ENCODE measurements at places on chromosomes 3 and 15.

- DNase-seq = no peak
These were observed 14.7 kb downstream of the PCYT1A start for GRCh38 chr3:196272826-196273225.

- no peak for DNase-seq
These were observed 180.7 kb upstream of the TTC14 start for GRCh38 chr3:180421221-180421620.

GRCh38 chr3:36364260-36364659 lies 16.0 kb upstream of the STAC start:
- no peak for DNase-seq

GRCh38 chr3:67979342-67979741 lies 324.9 kb upstream of the SUCLG2 start:
- DNase-seq = no peak

- DNase-seq = no peak
These were observed 18.0 kb downstream of the NCEH1 start for GRCh38 chr3:172692751-172693338.

- DNase-seq = no peak
These were observed 4.6 kb upstream of the GMNC start for GRCh38 chr3:190867071-190867470.

DNA sequence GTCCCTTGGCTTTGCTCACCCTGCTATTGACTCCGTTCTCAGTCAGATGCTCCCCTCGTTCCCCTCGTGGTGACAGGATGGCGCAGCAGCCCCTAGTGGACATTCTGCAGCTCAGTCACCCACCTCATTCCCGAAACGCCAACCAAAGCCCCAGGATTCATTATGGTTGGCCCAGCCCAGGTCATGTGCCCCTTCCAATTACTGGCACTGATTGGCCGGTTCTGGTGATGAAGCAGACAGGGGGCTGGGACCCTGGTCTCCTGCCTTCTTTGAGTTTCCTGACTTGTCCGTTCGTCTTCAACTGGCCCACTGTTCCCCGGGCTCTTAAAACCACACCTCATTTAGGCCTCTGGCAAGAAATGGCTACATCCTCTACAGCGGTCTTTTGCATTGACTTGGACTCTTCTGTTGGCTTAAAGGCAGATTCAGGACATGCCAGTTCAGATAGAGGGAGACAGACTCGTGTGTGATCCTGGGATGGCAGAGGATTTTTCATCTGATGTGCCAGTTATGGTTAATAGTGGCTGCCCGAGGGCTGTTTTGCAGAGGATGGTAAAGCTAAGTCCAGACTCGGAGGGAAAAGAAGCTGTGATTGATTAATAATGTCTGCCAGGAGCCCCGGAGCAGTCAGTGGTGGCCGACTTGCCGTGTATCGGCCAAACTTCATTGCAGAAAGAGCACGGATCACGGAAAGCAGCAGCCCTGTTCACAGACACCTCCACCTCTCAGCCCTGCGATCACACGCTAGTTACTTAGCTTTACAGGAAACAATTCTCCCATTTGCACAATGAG lies 37.8 kb downstream of the LSM3 start:
- DNase-seq = no peak

GRCh38 chr3:126351771-126352475 lies 5.3 kb downstream of the KLF15 start:
- no peak for DNase-seq

- DNase-seq = no peak
These were observed 68.8 kb upstream of the OXTR start for GRCh38 chr3:8838234-8838633.

GRCh38 chr3:189490337-189490736 lies 140.9 kb upstream of the TP63 start:
- no peak for DNase-seq

DNA sequence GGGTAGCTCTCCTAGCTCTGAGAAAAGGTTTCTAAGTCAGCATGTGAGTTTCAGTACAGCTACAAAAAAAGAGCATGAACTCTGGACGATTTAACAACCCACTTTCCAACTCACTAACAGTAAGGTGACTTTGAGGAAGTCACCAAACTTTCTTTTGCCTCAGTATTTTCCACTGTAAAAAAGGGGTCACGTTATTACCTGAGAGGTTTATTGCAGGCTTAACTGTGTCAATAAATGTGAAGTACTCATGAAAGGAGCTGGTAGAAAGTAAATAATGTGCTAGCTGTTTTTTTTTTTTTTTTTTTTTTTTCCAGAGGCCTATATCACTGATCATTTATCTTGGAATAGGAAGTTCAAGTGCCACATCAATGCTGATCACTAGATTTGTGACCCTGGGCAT lies 89.3 kb downstream of the PLSCR2 start:
- DNase-seq = no peak

GRCh38 chr3:172559020-172559419 lies 35.8 kb upstream of the TNFSF10 start:
- no peak for DNase-seq

DNA sequence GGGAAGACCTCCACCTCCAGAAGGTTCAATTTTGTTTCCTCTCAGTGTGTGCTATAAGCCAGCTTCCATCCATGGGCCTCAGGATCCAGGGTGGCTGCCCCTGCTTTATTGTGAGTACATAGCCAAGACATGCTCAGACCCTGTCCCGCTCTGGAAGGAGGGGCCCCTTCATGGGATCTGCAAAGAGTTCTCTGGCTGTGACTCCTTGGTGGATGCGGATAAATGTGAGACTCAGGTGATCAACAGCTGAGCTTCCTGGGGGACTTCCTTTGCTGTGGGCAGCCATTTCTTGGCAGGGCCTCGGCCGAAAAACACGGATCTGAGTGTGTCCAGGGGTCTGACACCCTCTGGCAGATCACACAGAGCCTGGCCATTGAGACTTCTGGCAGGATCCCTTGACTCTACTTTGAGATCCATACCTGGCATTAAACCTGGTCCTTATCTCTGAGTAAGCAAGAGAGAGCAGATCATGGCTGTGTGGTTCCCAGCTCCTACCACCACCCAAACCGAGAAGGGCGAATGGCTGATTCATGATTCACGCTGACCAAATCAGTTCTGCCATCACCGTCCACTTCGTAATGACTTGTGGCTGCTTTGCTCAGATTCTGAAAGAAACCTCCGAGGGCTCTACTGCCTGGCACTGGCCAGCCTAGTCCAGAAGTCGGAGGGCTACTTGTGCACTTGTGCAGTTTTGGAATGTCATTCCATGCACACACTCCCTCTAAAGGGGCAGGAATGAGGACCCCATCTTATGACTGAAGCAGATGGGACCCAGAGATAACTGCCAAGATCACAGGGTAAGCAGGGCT lies 68.1 kb downstream of the SENP2 start:
- DNase-seq = no peak

- no peak for DNase-seq
These were observed 13.9 kb downstream of the ILDR1 start for GRCh38 chr3:122008166-122008565.

- DNase-seq = no peak
These were observed 36.0 kb downstream of the ADAMTS9 start for GRCh38 chr3:64651741-64652241.

DNA sequence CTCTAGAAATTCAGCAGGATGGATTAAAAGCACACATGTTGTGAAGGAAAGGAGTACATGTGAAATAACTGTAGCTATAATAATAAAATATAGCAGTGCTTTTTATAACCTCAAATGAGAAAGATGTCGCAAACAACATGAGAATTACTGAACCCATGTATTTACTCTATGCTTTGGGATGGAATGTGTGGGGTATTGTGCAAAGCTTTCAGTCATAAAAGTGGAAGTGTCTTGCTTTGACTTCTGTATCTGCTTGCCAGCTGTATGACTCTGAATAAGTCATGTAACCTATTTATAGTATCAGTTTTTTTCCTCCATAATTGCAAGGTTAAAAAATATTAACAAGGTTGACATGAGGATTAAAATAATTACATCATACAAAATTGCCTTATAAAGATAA lies 519.3 kb upstream of the CADM2 start:
- DNase-seq = no peak

- DNase-seq = no peak
These were observed 42.5 kb downstream of the ATP2B2 start for GRCh38 chr3:10462641-10463532.

GRCh38 chr3:147038481-147038880 lies 367.9 kb downstream of the ZIC4 start:
- DNase-seq = no peak

GRCh38 chr15:78906316-78906620 lies 33.6 kb downstream of the MORF4L1 start:
- DNase-seq = no peak

DNA sequence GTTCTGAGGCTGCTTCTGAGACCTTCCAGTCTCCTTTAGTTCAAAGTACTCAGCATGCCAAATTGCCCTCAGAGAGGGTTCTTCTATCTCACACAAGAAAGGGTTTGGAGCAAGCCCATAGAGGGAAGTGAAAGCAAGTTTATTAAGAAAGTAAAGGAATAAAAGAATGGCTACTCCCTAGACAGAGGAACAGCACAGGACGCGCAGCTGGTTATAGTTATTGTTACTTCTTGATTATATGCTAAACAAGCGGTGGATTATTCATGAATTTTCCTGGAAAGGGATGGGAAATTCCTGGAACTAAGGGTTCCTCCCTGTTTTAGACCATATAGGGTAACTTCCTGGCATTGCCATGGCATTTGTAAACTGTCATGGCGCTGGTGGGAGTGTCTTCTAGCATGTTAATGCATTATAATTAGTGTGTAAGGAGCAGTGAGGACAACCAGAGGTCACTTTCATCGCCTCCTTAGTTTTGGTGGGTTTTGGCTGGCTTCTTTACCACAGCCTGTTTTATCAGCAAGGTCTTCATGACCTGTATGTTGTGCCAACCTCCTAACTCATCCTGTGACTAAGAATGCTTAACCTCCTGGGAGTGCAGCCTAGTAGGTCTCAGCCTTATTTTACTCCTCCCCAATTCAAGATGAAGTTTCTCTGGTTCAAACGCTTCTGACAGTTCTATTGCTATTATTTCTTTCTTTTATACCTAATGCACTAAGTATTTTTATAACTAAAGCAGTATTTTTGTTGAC lies 26.3 kb downstream of the SCN11A start:
- DNase-seq = no peak

DNA sequence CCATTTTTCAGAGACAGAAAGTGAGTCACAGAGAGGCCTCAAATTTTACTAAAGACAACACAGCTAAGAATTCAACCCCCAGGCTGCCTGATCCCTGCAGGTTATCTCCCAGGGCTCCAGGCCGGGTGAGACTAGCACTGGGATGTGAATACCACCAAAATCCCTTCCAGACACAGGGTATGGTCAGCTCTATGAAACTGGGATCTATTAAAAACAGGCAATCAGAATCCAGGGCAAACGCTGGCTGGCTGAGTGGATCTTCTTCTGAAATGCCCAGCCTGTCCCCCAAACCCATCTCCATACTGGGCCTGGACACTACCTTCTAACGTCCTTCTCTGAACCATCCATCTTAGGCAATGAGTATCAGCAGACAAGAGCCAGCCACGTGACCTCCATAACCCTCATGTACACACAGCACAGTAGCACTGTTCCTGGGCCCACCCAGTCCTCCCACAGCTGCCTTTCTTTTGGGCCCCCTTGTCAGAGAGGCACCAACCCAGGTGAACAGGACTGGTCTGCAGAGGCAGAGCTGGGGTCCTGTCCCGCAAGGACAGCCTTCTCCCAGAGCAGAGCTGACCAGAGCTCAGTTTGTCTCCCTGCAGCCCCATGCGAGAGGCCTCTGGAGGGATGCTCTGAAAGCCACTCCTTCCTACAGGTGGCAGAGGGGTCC lies 1.9 kb downstream of the RAB6B start:
- no peak for DNase-seq

DNA sequence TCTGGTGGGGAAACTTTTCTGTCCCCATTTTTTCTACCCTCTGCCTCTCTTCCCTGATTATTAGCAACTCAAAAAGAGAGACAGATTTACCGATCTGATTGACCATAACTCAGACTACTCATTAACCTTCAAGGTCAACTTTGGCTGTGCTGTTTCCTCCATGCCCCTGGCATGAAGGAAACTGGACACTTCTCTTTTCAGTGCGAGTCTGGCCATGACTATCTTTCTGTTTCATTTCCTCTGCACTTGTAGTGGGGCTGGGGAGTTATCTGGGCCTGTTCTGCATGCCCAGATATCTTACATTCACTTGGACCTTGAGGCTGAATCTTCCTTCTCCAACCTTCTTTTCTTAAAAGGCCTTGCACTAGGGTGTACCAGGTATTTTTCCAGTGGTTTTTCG lies 76.9 kb upstream of the SLCO2A1 start:
- DNase-seq = no peak

GRCh38 chr3:123883701-123884202 lies 380 bp downstream of the MYLK start:
- no peak for DNase-seq

GRCh38 chr15:94610069-94610468 lies 378.7 kb downstream of the MCTP2 start:
- DNase-seq = no peak

GRCh38 chr3:13623101-13623654 lies 74.3 kb downstream of the FBLN2 start:
- no peak for DNase-seq

GRCh38 chr3:24867783-24868182 lies 373.1 kb upstream of the THRB start:
- no peak for DNase-seq

GRCh38 chr3:189349772-189350171 lies 178.0 kb downstream of the TPRG1 start:
- no peak for DNase-seq

- no peak for DNase-seq
These were observed 74.5 kb downstream of the RAB7A start for GRCh38 chr3:128800241-128801187.

GRCh38 chr3:41173926-41174885 lies 25.1 kb upstream of the CTNNB1 start:
- no peak for DNase-seq

DNA sequence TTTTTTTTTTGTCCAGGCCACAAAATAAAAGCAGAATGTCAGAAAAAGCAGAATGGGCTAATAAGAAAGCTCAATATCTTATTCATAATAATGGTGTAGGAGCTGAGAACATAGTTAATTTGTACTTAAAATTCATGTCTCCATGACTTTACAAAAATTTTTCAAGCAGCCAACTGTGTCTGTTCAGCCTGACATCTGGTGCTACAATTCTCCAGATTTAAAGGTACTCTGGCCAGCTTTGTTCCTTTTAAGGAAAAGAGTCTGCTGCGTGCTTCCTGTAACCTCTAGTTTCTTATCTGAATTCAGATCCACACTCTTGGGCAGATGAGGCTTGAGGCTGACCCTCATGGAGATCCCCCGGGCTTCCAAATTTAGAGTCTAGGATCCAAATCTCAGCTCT lies 8.7 kb upstream of the RFX7 start:
- no peak for DNase-seq

- DNase-seq = no peak
These were observed 37.9 kb downstream of the ANKDD1A start for GRCh38 chr15:64949383-64950186.

- peak; percentile 89 for DNase-seq
These were observed at the start of gene NKTR for GRCh38 chr3:42600111-42600957. TSS of gene NKTR (plus strand) at chr3:42600686. CDS start at chr3:42601007, 321 bp downstream.
